ENCODE measurements at places on chromosomes 1 and 21.

DNA sequence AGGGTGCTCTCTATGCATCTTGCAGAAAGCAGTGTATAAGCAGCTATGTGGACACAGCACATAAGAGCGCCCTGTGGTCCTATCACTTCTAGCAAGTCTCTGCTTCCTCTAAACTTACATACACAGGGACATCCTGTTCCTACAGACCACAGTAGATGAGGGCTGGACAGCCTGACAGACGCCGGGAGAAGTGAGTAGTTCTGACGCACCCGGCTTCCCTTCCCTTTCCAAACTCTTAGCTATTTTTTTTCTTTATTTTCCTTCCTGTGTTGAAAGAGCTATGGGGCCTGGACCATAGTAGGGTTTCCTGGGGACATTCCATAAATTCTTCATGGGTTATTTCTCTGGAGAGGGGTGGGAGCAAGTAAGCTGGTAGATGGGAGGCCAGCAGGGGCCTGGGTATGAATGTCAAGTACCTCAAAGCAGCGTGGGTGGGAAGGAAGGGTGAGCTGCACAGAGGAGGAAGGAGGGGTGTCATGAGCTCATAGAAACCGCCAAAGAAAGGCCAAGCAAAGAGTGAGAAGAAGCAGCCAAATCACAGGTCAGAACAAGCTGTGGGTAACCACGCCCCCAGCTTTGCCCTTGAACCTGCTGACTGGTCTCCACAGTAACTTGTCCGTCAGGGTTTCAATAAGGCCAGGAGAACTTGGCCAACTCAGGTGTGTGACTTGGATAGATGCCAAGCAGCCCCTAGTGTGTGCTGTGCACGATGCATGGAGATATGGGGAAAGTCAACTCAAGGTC, 36.6 kb downstream of the PLXNA2 start:
- DNase-seq = peak; percentile 85

- DNase-seq = no peak
Observed at GRCh38 chr1:241654019-241654418, 1.9 kb downstream of the WDR64 start.

GRCh38 chr1:91523482-91523881, 22.8 kb downstream of the CDC7 start:
- no peak for DNase-seq

- no peak for DNase-seq
Observed at GRCh38 chr1:54742282-54742681, 22.0 kb downstream of the PARS2 start.

- peak; percentile 85 for DNase-seq
Observed at GRCh38 chr1:108830119-108831008, 26.5 kb downstream of the AKNAD1 start.

- no peak for DNase-seq
Observed at GRCh38 chr21:31604591-31605190, 54.8 kb upstream of the SOD1 start.
